ENCODE measurements at places on chromosomes 12 and 14.

DNA sequence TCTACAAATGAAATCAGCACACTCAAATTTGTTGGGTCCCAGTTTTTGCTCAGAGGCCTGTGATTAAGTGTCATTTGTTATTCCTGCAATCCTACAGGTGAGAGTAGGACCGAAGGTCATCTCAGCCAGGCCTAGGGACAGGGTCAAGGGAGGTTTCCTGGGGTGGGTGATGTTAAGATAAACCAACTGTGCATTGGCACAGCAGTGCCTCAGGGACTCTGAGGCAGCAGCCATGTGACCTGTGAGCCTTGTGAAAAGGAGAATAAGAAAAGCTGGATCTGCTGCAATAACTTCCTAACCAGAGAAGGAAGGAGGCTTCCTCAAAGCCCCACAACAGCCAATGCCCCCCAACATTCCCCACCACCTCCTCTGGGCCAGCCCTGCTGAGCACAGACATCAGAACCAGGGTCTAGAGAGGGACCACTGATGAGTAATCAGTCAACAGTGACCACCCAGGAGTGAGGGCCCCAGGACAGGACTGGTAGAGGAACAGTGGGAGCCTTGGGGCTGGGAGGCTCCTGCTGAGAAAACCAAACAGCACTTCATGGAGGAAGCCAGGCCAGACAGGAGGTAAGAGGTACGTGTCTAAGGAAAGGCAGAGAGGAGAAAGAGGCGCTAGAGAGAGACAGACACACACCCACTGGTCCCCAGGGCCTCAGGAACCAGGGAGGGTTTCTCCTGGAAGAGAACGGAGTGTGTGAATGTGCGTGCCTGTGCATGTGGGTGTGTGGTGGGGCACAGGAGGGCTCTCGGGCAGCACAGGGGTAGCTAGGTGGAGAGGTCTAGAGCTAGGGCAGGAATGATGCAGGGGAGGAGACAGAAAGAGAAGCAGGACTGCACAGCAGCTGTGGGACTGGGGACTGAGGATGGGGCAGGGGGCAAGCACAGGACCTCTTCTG is 82.4 kb downstream of the ITPK1 start:
- peak; percentile 12 for DNase-seq

- no peak for DNase-seq
Measured at GRCh38 chr12:102993537-102993936, 36.1 kb downstream of the ASCL1 start.

- DNase-seq = peak; percentile 94
Measured at GRCh38 chr14:100341301-100342031, 18.3 kb downstream of the SLC25A47 start.

- no peak for DNase-seq
Measured at GRCh38 chr12:5521456-5522325, 89.8 kb downstream of the NTF3 start.

- DNase-seq = peak; percentile 92
Measured at GRCh38 chr12:124994437-124994975, 1.1 kb downstream of the BRI3BP start.

DNA sequence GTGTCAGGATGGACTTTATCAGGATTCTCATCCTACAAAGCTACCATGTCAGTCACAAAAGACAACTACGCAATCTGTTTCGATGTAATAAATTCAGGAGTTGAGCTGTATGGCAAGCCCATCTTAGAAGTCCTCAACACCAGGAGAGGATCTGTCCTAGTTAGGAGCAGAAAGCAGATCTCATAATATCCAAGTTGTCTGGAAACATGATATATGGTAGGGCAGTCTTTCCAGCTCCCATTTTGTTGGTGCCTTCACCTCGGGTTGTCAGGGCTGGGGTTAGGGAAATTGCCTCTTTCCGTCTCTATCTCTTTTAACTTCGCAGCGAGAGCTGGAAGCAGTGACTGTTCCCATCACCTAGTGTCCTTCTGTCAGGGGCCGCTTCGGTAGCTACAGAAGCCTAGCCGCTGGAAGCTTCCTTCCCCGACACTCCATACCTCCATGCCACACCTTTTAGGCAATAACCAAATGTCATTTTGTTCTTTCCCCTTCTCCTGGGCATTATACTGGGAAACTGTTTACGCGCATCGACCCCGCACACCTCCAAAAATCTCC is 1.4 kb downstream of the NIN start:
- no peak for DNase-seq

GRCh38 chr14:35911097-35911496 is 85.0 kb downstream of the BRMS1L start:
- DNase-seq = no peak

- no peak for DNase-seq
Measured at GRCh38 chr14:50002926-50003212, 110.0 kb downstream of the ARF6 start.

DNA sequence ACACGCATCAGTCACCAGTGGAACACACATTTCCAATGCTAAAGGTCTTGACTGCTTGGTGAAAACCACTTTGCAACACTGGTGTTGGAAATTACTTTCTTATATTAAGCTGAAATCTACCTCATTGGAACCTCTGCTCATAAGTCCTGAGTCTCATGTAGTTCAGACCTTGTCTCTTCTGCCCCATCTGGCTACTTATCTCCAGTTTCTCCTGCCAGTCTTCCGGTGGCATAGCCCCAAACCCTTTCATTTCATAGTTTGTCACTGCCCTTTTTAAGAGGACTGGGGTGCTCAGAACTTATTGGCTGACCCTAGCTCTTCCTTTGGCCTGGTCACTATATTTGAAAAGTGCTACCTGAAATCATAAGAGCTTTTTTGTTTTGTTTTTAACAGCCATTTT is 43.7 kb downstream of the HELB start:
- no peak for DNase-seq

DNA sequence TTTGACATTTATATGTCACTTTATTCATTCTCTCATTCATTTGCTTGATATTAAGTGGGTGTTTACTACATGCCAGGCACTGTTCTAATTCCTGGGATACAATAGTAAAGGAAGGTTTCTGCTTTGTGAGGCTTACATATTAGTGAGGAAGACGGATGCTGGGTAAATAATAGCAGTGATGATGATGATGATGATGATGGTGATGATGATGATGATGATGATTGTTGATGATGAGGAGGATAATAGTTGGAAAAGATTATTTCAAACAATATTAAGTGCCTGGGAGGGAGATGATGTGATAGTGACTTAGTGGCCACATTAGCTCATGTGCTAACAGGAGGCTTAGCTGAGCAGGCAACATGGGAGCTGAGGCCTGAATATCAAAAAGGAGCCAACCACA is 19.3 kb upstream of the TMEM233 start:
- DNase-seq = no peak

Data from Kasumi-1 (cell line).